ENCODE measurements at places on chromosomes 1 and 21.
A peak's percentile ranks its signal among the peaks of the same experiment; 100 is the strongest.

GRCh38 chr1:222555992-222556615 lies 8.2 kb upstream of the HHIPL2 start:
- no peak for DNase-seq

DNA sequence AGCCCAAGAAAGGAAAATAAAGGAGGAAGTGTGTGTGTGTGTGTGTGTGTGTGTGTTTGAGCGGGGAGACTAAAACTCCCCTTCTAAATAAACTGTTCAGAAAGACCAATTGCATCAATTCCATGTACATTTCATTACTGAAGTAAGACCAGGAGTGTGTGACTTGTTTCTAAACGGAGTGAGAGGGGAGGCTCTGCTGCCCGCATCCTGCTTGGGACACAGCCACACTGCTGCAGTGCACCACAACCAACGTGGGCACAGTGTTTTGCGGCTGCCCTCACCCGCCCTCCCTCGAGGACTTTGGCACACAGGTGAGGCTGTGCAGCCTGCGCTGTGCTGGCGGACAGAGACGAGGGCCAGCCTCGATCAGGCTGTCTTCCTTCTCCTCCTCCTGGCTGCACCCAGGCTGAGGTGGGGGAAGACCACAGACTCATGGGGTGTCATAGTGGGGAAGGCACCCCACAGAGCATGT lies 31.0 kb upstream of the H6PD start:
- no peak for DNase-seq

- DNase-seq = no peak
Measured at GRCh38 chr1:248850124-248850523, 8.8 kb downstream of the ZNF692 start.

DNA sequence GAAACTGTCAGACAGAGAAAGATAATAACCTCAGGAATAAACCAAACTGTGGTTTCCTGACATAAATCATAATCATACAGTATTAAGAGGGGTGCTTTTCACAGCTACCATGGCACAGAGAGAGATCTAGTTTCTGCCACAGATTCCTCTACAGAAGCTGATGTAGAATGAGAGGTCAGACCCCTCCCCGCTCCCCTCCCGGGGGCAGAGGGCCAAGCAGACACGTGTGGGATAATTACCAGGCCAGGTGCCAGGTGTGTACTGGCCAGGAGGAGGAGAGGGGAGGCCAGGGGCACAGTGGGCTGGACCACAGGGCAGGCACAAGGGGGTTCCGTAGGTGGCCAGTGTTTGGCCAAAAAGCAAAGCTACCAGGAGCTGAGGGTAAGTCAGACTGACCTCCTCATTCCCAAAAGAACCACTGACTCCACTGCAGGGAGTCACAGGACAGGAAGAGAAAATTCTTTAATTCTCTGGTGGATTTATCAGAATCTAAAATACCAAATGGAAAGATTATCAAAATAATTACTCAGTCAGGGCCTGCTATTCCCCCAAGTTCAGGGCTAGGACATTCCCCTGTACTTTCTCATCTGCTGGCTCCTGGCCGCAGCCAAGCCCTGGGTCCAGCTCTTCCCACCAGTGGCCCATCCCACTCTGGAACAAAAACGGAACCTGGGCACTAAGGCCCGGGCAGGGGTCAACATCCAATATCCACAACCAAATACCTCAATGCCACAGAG lies 30.0 kb downstream of the C2CD2 start:
- no peak for DNase-seq

GRCh38 chr1:41341772-41342562 lies 19.3 kb upstream of the FOXO6 start:
- peak; percentile 86 for DNase-seq

DNA sequence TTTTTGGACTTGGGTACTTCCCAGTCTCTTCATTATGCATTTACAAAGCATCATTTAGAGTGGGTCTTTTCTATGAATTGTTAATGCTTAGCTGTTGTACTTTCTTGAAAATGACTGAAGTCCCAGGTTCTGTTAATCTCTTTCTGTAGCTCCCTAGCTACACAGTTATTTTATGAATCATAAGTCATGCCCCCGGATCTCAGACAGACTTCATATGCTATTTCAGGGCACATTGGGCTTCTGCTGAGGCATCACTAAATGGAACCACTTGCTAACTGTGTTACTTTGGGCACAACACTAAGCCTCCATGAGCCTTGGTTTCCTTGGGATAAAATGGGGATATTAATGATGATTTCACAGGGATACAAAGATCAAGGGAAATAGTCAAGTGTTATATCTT lies 55.5 kb upstream of the RBM15 start:
- no peak for DNase-seq

GRCh38 chr1:72568113-72568512 lies 285.8 kb upstream of the NEGR1 start:
- DNase-seq = no peak

DNA sequence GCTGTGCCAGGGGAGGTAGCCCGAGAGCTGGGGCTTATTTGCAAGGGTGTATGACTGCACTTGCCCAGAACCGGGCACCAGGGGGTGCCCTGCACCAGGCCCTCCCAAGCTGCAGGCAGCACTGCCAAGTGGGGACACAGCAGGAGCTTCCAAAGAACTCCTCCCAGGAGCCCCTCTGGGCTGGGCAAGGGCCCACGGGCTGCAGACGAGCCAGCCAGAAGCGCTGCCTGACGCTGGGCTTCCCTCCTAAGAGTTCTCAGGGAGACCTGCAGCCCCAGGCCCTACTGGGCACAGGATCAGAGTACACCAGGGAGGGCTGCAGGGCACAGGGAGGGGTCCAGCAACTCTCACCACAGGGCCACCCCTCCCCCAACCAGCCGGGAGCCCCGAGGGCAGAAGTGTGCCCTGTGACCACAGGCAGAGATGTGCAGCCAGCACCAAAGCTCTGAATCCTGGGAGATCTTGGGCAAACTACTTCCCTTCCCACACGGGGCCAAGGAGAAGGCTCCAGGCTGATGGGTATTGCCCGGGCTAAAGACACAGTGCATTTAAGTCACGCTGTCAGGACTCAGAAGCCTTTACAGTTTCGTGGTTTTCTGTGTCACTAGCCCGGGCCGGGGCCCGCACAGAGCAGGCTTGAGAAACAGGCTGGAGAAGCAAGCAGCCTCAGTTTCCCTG lies 63.4 kb downstream of the KCNAB2 start:
- DNase-seq = peak; percentile 64

DNA sequence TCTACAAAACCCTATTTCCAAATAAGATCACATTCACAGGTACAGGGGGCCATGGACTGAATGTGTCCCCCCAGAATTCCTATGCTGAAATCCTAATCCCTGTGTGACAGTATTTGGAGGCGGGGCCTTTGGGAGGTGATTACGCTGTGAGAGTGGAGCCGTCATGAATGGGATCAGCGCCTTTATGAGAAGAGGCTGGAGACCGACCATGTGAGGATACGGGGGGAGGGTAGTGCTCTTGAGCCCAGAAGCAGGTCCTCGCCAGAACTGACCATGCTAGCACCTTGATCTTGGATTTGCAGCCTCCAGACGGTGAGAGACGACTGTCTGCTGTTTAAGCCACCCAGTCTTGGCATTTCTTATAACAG lies 23.8 kb upstream of the KIF26B start:
- no peak for DNase-seq

DNA sequence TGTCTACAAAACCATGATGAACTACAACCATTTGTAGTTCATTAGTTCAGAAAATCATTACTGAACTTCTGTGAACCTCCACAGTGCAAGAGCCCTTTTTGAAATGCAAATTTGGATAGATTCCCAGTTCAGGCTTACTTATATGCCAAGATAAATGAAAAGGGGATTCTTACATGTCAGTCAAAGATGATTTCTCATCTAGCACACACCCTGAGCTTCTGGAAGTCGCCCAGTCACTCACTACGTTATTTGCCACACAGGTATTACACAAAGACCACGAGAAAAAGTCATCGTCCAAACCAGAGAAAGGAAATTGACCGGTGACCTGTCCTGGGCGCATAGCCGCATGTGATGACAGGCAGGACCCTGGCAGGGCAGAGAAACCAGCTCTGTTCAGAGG lies 41.8 kb downstream of the ETS2 start:
- DNase-seq = no peak

- peak; percentile 71 for DNase-seq
Measured at GRCh38 chr1:107175102-107175909, 34.5 kb downstream of the NTNG1 start.

GRCh38 chr1:109441069-109441468 lies 14.8 kb upstream of the PSMA5 start:
- DNase-seq = no peak

DNA sequence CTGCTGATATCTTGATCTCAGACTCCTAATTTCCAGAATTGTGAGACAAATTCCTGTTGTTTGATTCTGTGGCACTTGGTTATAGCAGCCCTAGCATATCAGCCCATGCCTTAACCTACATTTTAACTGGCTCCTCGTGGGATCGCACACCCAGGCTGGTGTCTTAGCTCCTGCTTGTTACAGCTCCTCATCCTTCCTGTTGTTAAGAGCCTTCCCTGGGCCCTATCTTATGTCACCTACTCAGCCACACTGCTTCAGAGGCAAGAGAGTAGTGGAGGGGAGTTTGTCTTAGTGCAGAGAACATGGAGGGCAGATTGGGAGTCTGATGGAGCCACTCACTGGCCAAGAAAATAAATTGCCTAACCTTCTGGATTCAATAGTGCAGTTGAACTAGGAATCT lies 131.0 kb downstream of the ROR1 start:
- DNase-seq = peak; percentile 24

Measured in NCI-H2171 treated with DMSO at 0.1 percent for 48 hours (cell line).